ENCODE measurements at places on chromosomes 5 and 9.

- no peak for DNase-seq
These were observed 11.8 kb downstream of the JADE2 start for GRCh38 chr5:134537297-134537696.

DNA sequence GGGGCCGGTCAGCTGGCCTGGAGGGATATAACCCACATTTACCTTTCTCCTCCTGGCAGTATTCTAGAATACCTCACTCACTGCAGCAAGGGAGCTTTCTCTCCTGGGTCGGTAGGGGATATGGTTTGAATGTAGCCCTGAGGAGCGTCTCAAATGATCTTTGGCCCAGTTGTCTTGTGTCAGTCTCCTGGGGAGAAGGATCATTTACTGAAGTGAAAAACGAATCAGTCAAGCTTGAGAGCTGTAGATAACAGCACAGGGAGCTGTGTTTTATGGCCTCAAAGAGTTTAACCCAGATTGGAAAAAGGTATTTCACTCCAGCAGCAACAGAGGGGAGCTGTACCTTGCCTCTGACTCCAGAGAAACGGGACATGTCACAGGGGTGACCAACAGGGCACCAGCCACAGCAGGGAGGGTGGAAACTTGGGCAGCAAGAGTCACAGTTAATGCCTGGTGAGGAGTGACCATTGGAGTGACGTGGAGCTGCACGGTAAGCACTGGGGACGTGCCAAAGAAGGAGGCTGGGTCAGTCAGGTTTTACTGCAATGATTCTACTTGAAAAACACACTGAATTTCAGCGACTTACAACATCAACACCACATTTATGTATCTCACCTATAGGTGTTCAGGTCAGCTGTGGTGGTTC is 29.8 kb upstream of the ZFR start:
- DNase-seq: no peak

DNA sequence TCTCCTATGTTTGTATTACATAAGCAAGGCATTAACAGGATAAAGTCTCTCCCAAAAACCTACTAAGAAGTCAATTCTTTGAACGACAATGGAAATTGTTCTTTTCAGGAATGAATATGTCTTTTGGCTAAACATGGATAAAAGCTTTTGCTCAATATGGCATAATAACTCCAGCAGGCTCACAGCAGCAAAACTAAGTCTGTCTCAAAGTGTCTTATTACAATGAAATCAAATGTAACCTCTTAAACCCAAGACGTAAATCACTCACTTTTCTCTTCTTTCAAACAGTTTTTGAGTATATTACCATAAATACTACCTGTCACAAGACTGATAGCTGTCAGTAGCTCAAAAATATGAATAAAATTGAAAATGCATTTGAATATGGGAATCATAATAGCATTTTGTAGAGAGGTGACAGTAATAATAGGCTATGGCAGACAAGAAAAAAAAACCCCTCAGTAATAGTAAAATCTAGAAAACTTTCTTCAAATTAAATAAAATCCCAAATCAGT is 41.7 kb upstream of the EFNA5 start:
- no peak for DNase-seq

- DNase-seq: no peak
These were observed 421.5 kb upstream of the DAP start for GRCh38 chr5:11182441-11183080.

GRCh38 chr9:108885643-108886348 is 23.7 kb downstream of the ACTL7A start:
- no peak for DNase-seq

DNA sequence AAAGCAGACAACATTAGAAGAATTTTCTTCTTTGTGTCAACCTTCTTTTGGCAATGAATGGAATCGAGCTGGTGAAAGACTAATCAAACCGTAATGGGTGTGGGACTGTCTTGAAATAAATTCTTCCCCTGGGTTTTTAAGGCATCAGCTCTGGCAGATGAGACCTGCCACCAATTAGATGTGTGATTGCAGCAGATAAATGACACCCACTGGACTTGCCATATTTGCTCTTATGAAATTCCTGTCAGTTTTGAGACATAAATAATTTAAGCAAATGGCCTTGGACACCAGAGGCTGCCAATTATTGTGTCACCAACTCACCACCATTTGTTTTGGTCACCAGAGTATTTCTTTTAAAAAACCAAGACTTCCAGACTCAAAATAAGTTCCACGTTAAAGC is 135.9 kb upstream of the RGMB start:
- no peak for DNase-seq

GRCh38 chr5:115838885-115839518 is 2.4 kb downstream of the ATG12 start:
- no peak for DNase-seq

- DNase-seq: no peak
These were observed 5.5 kb downstream of the ADAMTSL1 start for GRCh38 chr9:18479405-18479804.

GRCh38 chr9:95406121-95406520 is 88.6 kb upstream of the FANCC start:
- no peak for DNase-seq

DNA sequence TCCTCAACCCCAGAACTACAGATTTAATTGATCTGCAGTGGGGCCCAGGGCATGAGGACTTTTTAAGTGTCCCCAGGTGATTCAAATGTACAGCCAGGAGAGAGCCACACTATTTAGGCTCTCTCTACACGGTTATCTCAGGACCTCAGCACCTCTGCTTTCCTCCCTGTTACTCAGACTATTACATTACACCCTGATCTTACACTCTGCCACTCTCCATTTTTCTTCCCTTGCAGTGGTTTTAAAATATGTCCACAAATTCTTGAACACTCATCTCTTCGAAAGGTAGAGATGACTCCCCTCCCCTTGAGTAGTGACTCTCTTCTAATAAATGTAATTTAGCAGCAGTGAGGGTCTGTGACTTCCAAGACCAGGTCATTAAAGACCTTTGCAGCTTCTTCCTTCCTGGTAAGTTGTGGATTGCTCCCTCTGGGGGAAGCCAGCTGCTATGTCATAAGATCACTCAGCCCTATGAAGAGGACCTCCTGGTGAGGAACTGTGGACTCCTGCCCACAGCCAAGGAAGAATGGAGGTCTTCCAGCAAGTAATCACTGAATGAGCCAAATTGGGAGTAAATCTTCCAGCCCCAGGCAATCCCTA is 87.5 kb upstream of the SSBP2 start:
- no peak for DNase-seq

- no peak for DNase-seq
These were observed 9.1 kb downstream of the ARHGAP26 start for GRCh38 chr5:142779163-142779840.

- DNase-seq: no peak
These were observed 67.7 kb upstream of the UBTD2 start for GRCh38 chr5:172351240-172351778.

- no peak for DNase-seq
These were observed 25.1 kb downstream of the COL15A1 start for GRCh38 chr9:98968601-98969337.

GRCh38 chr9:33151007-33151557 is 16.1 kb downstream of the B4GALT1 start:
- no peak for DNase-seq

- no peak for DNase-seq
These were observed 26.9 kb downstream of the ADAM19 start for GRCh38 chr5:157548513-157549282.

DNA sequence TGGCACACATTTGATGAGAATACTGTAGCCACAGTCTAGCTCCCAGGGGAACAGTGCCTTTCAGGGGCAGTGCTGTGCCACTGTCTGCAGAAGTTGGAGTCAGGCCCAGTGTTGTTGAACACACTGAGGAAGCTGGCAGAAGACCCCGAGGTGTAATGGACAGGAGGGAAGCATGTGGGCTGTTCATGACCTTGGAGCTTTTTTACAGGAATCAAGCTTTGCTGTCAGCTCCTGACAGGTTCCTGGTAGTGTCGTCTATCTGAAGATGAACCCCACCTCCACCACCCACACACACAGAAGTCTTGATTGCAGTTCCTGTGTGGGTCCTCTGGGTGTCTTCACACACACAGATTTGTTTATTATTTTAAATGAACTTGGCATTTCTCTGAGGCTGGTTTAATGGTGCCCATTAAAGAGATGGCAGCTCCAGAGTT is 40.3 kb upstream of the TNFAIP8 start:
- no peak for DNase-seq

- no peak for DNase-seq
These were observed 96.9 kb upstream of the FSTL4 start for GRCh38 chr5:133709209-133709725.

- no peak for DNase-seq
These were observed 13.7 kb upstream of the ARAP3 start for GRCh38 chr5:141695627-141696215.

- DNase-seq: no peak
These were observed 13.9 kb upstream of the RIC1 start for GRCh38 chr9:5614985-5615384.

Data from mesothelial cell of epicardium (in vitro differentiated cells).